Foreskin keratinocyte (primary cell): ENCODE measurements at places on chromosomes 16 and 17.

DNA sequence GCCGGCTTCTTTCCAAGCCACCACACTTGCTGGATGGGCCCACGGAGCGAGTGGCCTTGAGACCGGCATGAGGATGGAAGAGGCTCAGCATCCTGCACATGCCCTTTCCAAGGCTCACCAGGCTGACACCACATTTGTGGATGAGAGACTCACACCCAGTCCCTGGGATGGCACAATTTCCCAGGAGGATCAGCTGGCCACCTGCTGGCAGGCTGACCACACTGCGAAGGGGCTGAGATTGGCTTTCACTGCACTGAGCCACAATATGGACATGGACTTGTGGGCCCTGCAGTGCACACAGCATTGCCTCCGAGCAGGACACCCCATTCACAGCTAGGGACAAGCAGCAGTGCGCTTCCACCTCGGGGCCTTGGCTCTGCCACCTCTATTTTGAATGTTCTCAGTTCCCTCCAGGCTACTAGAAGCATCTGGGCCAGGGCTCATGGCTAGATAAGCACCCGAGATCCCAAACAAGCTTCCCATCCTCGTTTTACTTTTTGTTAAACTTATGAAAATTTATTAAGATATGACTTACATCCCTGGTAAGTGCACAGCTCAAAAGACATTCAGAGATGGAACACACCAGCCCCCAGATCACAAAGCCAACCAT lies 25.3 kb upstream of the KSR1 start:
- DNase-seq, result peak; percentile 34

DNA sequence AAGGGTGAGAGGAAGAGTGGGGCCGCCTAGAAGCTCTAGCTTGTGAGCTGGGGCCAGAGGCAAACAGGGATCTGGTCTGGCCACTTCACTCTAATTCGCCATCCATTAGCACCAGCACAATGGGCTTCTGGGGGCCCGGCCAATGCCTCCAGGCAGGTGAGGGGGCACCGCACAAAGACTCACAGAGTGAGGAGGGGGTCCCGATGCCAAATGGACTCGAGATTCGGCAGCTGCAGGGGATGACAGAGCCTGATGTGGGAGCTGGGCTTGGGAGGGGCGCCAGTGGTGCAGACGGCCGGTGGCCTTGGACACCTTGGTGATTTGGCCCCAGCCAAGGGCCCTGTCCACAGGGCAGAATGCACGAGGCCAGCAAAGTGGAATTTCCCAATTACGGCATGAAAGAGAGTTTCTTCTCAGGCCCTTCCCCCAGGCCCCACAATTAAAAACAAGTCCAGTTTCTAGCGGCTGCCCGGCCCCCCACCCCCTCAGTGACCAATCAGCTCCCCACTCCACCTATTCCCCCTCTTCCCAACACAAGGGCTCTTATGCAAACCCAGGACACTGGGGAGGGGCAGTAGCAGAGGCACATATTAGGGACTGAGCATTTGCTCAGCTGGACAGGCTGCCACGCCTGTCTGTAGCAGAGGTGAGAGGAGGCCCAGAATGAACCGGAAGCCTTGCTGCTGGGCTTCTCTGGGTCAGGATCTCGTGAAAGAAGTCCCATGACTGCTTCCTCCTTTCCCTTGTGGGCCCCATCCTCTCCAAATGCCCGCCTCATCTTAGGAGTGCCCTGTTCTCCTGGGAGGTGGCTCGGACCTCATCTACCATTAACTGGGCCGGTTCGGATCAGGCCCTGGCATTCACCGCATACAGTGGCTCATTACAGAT lies 39.4 kb upstream of the MTSS2 start:
- no peak for DNase-seq

GRCh38 chr16:16938009-16938408 lies 532.8 kb downstream of the XYLT1 start:
- no peak for DNase-seq

DNA sequence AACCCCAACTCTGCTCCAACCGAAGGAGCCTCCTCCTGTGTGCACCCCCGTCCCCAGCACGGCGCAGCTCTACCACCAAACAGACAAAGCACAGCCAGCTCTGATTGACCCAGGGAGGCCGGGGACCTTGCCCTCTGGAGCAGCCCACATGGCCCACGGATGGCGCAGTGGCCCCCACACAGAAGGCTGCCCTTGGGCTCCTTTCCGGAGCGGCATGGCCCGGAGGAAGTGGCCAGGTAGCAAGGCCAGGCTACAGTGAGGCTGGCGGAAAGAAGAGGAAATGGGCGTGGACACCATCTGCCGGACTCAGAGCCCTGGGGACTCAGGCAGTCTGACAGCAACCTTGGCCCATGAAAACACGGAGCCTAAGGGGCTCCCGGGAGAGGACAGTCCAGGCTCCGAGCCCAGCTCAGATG lies 19.9 kb upstream of the ZC3H18 start:
- no peak for DNase-seq

DNA sequence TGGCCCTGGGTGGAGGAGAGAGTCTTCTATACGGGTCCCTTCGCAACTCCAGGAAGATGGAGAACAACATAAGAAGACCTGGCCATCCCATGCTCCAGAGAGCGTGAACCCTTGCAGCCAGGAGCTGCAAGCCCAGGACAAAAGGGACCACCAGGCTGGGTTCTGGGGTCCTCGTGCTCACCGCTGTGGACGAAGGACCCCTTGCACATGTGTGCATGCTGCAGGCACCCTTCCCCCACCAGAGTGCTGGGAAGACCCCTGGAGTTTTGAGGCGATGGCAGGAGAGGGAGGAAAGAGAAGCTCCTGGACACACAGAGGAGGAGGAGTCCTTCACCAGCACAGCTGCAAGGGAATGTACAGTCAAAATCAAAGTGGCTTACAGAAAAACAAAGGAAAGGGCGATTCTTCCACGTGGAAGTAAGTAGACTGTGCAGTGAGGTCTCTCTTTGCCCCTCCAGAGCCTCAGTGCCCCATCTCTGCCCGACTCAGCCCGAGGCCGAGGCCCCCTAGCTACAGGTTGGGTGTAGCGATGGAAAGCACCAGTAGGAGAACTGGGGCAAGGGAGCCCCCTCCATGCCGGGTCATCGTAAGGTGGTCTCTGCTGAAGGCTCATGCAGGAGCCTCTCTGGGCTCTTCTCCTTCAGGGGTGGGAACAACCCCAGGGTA lies 51.3 kb downstream of the PIMREG start:
- DNase-seq, result no peak

GRCh38 chr16:2790631-2791030 lies 3.3 kb upstream of the PRSS33 start:
- no peak for DNase-seq

GRCh38 chr16:72256398-72257066 lies 84.6 kb upstream of the PMFBP1 start:
- peak; percentile 24 for DNase-seq

DNA sequence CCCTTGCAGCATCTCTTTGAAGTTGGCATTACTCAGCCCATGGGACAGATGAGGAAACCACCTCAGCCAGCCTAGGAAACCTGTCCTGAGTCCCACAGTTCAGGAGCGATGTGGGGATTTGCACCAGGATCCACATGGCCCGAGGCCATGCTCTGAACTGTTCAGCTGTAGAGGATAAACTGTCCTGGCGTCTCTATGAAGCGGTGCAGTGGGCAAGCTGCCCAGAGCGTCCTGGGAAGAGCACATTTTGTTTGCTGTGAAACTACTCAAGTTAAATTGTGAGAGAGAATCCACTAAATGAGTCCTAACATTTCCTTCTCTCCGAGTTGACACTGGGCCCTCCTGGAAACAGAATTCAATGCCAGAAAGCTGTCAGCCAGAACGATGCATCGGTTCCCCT lies 276.6 kb upstream of the TNRC6C start:
- DNase-seq, result no peak

GRCh38 chr17:41547378-41547841 lies 19.3 kb upstream of the KRT19 start:
- DNase-seq, result no peak

DNA sequence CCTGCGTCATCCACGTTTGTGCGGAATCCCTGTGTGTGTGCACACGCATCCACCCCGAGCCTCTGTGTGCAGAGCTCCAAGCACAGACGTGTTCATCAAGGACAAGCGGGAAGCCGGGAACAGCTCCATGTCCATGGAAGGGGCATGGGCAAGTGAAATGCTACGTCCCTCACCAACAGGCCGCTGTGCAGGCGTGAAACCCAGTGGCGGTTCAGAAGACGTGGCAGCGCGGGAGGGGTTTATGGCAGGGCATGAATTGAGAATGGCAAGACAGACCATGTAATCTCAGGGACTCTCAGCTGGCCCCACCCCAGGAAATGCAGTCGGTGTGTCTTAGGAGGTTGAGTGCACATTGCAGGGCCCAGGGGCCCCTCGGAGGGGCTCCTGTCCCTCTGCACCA lies 52.7 kb downstream of the TBC1D16 start:
- DNase-seq, result no peak

DNA sequence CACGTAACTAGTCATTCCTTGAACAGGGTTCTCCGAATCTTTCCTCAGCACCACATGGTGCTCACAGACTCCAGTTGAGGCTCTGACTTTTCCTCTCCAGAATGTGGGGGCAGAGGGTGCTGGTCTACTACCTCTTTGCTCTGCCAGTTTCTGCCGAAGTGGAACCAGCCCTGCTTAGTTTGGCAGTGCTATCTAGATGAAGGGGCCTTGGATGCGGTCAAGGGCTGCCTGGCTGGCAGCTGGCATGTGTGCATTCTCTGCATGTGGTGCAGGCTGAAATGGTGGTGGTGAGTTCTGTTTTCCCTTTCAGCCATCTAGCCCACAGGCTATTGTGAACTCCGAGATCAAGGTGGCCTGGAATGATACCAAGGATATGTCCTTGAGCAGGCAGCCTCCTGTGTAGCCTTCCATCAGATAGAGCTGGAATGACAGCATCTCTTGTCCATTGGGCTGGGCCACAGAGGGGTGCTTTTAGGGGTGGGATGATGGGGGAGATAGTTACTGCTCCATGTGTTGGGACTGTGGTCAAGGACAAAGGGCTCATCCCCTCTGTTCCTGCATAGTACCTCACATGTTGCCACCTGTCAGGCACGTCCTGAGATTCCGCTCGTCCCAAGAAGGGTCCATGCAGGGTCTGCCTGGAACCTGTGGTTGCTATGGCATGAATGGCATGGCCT lies 2.0 kb downstream of the DYNLL2 start:
- no peak for DNase-seq

- no peak for DNase-seq
These were observed 4.0 kb upstream of the PHKG2 start for GRCh38 chr16:30744183-30744582.
